ENCODE measurements at places on chromosomes 4 and X.

GRCh38 chr4:168744021-168744420 is 247.2 kb downstream of the PALLD start:
- DNase-seq: no peak

DNA sequence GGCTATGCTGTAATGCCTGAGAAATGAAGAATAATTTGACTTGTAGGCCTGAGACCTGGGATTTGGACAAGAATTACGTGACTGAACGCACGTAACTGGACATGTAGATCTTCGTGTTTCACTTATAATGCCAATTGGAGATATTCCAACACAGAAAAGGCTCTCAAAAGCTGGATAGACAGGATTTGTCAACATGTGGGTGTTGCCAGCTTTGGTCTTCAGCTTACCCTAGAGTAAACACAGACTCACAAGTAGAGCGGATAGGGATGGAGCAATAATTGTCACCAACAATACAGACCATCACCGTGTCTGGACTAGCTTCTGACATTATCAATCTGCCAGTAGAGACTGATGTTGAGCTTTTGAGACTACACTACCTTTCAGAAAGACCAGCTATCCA is 1511.0 kb upstream of the ADGRL3 start:
- DNase-seq: no peak

- DNase-seq: no peak
These were observed 26.8 kb downstream of the FAM114A1 start for GRCh38 chr4:38894322-38894982.

DNA sequence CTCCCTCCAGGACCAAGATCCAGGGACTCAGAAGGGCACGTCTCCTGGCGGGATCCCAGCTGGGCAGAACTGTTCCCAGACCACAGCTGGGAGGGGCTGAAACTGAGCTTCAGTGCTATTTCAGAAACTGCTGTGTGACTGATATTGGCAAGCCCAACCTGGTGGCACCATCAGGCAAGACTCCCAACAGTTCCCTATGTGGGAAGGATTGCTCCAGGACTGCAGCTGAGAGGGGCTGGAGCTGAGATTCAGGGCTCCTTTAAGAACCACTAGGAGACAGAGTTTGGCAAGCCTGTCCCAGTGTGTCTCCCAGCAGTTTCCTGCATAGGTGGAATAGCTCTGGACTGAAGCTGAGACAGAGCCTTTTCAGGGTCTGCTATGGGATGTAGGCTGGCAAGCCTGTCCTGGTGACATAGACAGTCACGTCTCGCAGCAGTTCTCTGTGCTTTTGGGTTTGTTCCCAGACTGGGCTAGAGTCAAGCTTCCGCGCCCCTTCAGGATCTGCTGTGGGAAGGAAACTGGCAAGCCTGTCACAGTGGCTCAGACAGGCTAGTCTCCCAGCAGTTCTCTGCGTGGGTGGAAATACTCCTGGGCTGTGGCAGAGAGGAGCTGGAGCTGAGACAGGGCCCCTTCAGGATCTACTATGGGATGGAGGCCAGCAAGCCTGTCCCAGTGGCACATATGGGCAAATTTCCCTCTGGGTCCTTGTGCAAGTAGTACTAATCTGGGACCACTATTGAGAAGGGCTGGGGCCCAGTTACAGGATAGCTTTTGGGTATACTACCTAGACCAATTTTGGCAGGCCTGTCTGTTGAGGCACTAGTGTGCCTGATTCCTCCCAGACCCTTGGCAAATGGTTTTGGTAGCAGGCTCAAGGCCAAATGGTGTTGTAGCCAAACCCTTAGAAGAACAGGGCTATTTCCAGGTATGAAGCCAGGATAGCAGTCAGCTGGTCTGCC is 20.2 kb upstream of the MED14 start:
- no peak for DNase-seq

DNA sequence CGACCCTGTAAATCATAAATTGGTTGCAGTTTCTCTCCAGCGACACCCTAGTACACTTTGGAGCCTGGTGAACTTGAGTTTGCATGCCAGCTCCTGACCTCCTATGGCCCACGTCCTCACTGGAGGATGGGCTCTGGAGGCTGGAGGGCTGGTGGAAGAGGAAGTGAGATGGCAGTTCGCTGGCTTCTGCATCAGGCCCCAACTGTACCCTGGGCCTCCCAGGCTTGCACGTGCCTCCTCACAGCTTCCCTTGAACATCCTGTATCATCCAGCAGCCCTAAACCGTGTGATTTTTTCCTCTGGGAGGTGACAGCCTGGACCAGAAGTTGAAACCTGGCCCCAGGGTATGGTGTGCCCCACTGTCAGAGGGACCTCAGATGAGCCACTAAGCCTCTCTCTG is 78.5 kb downstream of the HTRA3 start:
- no peak for DNase-seq

- no peak for DNase-seq
These were observed 152.2 kb downstream of the REPS2 start for GRCh38 chrX:17098516-17099247.

- no peak for DNase-seq
These were observed 2.9 kb downstream of the EDA start for GRCh38 chrX:69618803-69619202.

DNA sequence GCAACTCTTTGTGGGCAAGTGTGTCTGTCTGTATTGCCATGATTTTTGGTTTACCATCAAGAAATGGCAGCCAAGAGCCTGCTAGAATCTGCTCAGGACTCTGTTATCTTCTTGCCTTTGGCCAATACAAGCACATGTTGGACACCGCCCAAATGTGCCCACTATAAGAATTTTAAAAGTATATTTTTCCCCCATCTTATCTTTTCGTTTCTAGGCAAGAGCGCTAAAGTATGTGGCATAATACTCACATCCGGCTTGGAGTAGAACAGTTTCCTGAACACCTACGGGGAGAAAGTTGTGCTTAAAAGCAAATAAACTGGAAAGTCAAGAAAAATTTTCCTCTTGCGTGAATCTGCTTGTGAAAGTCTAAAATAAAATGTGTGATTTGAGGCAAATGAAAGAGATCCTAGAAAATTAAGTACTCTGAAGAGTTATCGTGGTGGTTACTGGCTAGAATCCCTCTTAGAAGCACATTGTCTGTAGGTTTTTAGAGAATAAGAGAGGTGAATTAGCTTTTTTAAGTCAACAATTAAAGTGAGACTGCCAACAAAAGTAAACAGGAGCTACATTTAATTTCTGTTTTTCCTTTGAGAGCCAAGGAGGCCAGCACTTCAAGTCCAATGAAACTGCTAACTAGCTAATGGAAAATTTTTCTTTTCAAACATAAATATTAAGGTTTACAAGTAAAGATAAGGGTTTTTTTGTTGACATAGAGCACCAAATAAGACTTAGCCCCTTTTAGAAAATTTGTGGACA is 220.2 kb downstream of the SOWAHB start:
- no peak for DNase-seq

GRCh38 chr4:169956091-169956843 is 69.9 kb downstream of the MFAP3L start:
- no peak for DNase-seq

DNA sequence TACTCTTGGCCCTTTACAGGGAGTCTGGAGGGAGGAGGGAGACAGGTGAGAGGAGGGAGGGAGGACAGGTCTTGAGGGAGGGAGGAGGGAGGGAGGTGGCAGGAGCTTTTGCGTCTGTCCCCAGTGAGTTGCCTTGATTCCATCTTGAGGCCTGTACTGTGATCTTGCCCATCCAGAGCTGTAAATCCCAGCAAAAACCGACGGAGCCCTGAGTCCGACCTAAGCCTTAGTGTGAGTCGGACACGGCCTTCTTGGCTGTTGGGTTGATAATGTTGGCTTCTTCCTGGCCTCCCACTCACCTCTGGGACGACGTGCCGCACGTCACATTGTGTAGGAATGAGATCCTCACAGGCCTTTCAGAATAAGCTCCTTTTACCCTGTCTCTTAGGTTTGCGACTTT is 72.5 kb downstream of the RGS12 start:
- DNase-seq: no peak

GRCh38 chr4:48539597-48539996 is 49.5 kb downstream of the ZAR1 start:
- no peak for DNase-seq

GRCh38 chr4:8550691-8551090 is 29.5 kb upstream of the GPR78 start:
- DNase-seq: no peak

DNA sequence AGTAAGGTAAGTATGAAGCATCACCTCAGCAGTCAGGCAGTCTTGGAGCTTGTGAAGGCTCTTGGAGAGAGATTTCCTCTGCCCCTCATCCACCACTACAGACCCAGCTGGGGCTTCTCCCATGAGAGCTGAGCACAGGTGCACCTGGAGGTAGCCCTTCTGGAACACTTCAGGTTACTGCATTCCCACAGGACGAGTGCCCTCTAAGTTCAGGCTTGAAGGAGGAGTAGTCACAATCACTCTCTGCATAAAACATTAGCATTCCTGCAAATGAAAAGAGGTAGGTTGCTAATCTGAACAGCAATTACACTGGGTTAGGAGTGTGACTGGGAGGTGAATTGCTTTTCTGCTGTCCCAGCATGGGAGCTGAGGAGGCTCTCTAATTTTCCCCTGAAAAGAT is 308.8 kb downstream of the TEX13C start:
- no peak for DNase-seq

- no peak for DNase-seq
These were observed 206.2 kb downstream of the TENM3 start for GRCh38 chr4:182449186-182449929.

DNA sequence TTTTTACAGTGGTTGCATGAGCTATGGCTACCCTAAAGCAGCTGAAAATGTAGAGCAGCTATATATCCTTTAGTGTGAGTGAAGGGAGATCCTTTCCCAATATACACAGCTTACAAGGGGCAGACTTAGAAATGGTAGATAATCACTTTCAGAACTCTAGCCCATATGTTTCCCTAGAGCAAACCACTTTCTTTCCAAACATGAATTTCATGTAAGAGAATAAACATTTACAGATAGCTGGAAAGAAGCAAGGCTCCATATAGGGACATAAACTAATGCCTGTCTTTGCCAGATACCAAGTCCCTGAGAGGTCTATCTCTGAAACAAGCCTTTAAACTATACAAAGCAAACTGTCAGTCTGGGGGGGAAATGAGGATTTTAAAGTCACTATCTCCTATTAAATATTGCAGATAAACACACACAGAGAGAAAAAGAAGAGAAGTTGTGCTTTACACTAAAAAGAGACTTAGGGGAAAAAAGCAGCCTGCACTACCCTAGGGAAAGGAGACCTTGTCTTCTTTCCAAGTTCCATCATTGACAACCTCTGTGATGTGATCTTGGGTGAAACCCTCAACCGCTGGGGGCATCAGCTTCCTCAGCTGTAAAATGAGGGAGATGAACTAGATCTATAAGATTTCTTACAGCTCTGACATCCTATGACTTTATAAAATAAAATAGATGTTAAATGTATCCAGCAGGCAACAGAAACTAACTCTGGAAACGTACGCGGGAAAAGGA is 73.6 kb downstream of the TMEM156 start:
- no peak for DNase-seq

- no peak for DNase-seq
These were observed 791.9 kb downstream of the FAT4 start for GRCh38 chr4:126106658-126107057.

DNA sequence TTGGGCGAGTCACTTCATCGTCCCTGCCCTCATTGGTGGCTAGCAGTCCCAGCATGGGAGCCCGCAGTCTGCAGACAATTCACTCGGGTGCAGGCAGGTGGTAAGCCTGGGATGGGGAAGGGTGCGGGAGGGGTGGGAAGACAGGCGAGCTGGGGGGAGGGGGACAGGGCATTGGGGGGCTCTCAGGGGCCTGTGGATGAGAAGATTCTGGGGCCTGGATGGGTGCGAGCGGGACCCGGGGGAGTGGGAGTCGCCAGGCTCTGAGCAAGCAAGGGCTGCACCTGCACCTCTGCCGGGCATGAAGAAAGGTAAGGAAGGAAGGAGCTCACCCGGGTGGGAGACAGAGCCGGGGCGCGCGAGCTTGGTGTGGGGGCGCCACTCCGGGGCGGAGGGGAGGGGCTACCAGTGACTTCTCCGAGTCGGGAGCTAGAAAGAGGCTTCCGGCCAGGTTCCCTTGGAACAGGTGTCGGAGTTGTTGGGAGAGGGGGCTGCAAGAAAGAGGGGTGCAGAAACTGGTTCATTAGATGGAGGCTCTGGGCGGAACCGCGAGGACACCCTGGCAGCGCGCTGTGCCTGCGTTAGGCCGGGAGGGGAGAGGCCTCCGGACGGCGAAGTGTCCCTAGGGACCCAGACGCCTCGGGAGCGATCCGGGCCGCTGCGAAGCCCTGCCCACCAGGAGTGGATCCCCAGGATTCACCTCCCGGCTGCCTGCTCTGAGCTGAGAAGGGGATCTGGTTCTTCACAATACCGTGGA is 103.4 kb upstream of the PDLIM3 start:
- no peak for DNase-seq

DNA sequence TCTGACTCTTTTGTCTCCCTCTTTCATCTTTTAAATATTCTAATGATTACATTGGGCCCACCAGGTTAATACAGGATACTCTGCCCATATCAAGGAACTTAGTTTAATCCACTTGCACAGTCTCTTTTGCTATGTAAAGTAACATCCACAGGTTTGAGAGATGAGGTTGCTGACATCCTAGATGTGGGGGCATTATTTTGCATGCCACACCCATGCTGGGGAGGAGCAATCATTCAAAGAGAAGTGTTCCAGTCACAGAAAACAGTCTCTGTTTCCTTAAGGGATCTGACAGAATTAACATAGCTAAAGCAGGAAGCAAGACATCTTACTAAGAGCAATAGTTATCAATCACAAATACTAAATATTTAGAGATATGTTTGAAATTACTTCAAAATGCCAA is 11.5 kb upstream of the TRAM1L1 start:
- no peak for DNase-seq

- DNase-seq: no peak
These were observed 56.8 kb downstream of the PCDH7 start for GRCh38 chr4:30776921-30777415.

GRCh38 chr4:55546506-55546755 is 278 bp downstream of the CLOCK start:
- no peak for DNase-seq

DNA sequence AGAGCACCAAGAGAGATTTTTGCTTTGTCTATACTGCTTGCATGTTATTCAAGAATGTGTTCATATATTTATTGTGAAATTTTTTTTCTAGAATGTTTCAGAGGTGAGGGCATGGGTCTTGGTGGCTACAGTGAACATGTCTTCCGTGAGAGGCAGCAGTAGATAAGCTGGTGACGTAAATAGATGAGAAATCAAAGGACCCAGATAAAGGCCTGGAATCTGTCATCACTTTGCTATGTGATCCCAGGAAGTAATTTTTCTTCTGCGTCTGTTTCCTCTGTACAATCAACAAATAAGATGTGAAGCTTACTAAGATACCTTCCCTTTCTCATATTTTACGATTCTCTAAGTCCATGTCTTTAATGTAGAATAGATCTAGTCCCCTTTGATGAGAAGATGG is 129.1 kb downstream of the COL4A6 start:
- DNase-seq: no peak

- no peak for DNase-seq
These were observed 313.1 kb downstream of the CBLL2 start for GRCh38 chrX:22585831-22586230.
